H1 (cell line): ENCODE measurements at places on chromosomes 2 and 18. TPM values are rescaled to one million over a fixed set of nuclear protein-coding genes. Genes with fewer than 3 reads are reported as not detected.

Gene TUBA4A
- 59.5 and 67.3 TPM in 2 replicates for total RNA-seq

Gene CAPN13
- 0.94 and 2.4 TPM in 2 replicates for total RNA-seq

Gene RBKS
- 0.75 and 1.1 TPM in 2 replicates for total RNA-seq

Gene FBXO15
- 0.46 and 0.84 TPM in 2 replicates for total RNA-seq

Gene ADRA2B
- 6.5 and 6.6 TPM in 2 replicates for total RNA-seq

GRCh38 chr2:224156436-224156835 is 117.3 kb upstream of the SERPINE2 start:
- DNase-seq: no peak

DNA sequence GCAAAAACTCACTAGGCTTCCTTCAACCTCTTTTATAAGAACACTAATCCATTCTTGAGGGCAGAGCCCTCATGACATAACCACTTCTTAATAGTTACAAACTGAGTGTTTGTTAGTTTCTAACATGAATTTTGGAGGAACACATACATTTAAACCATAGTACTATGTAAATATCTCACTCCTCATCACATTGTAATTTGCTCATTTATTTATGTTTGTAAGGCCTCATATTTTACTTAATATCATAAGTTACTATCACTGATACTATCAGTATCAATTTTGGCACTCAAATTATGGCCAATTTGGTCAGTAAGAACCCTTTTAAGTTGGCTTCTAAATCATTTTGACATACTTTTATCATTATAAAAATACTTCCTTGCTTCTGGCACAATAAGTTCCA is 603.1 kb downstream of the ZEB2 start:
- no peak for DNase-seq

DNA sequence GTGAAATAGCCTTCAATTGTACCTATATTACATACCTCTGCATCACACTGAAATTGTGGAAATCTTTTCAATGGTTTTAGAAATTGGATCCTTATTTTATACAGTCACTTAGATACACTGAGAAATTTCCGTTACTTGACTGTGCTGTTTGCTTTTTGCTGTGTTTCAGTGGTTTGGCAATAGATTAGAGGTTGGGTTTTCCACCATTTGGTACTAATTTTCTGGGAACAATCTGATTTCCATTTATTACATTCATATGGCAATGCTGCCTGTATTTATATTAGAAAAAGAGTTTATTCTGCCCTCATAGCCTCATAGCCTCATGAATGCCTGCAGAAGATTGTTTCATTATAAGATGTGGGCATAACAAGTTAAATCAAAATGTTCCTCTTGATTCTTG is 285.0 kb downstream of the GULP1 start:
- DNase-seq: no peak

- DNase-seq: peak; percentile 11
Observed at GRCh38 chr2:16123856-16124780, 183.8 kb downstream of the MYCN start.

- DNase-seq: no peak
Observed at GRCh38 chr2:152058655-152059054, 40.2 kb downstream of the CACNB4 start.

GRCh38 chr18:55475916-55476315 is 112.1 kb downstream of the TCF4 start:
- no peak for DNase-seq

- DNase-seq: no peak
Observed at GRCh38 chr2:166297951-166298350, 77.8 kb downstream of the SCN9A start.

DNA sequence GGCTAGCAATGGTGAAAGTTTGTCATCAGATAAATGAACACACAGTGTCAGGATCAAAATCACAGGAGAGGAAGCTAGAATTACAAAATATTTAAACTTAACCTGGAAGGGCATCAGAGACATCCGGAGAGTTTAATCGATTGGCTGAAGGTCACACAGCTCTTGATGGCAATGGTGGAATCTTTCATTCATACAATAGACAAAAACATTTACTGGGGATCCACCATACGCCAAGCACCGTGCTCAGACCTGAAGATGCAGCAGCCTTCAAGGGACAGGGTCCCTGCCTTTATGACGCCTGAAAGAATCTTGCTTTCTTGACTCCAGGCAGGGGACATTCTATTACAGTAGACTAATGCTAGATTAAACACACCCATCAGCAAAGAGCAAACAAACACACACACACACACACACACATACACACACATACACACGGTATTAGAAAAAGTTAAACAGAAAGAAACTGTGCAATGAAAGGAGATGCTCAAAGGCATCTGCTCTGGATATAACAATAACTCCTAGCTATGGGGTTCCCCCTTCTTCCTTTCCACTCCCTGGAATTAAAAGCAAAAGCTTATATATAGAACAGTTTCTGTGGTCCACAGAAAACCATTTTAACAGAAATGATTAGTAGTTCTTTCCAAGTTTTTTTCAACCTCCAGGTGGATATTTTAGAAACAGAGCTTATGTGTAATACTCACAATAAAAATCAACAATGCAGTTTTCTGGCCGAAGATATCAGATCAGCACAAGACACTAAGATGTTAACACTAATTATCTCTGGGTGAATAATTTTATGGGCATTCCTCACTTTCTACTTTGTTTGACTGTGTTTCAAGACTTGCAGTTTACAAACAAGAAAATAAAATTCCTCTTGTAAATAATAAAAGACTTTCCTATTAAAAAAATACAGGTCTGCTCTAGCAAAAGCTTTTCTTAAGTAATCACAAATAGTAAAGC is 151.7 kb downstream of the ANKRD44 start:
- DNase-seq: no peak

DNA sequence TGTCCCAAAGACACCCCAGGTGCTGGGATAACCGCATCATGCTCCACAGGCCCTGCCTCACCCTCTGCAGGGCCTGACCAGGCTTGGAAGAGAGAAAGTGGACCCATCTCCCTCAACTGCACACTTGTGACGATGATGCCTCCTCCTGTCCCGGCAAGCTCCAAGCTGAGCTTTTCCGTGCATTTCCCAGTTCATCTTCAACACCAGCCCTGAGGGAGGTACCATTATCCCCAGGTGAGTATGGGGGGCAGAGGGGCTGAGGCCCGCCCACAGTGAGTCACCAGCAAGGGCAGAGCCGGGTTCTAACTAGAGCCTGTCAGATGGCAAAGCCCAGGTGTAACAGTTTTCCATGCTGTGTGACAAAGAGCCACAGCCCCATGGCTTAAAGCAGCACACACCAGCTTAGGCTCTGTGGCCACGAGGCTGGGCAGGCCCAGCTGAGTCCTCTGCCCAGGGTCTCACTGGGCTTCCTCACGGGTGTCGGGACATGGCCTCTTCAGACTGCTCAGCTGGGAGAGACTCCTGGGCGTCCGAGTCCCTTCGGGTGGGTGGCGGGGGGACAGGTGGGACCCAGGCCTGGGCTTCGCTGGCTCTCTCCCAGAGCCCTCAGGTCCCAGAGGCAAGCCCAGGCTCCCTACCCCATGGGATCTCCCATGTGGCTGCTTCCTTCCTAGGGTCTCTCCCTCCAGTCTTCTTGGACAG is 108.4 kb upstream of the OTOS start:
- DNase-seq: no peak

GRCh38 chr18:61992285-61992684 is 99.5 kb upstream of the RNF152 start:
- DNase-seq: no peak

DNA sequence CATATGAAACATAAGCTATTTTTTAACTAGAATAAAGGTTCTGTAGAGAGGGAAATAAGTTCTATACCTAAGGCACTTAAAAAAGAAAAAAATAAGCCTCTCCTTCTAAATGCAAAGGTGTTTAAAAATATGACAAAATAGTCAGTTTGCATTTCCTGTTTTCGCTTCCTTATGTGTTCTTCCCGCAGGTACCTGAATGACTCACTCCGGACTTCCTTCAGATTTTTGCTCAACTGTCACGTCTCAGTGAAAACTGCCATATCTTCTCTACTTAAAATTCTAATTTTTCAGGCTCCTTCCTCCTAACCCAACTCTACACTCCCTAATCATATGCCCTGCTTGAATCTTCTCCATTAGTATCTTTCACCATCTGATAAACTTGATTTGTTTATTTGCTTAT is 1333.1 kb downstream of the LRP1B start:
- DNase-seq: no peak

- no peak for DNase-seq
Observed at GRCh38 chr2:176818617-176819016, 394.0 kb upstream of the HNRNPA3 start.

DNA sequence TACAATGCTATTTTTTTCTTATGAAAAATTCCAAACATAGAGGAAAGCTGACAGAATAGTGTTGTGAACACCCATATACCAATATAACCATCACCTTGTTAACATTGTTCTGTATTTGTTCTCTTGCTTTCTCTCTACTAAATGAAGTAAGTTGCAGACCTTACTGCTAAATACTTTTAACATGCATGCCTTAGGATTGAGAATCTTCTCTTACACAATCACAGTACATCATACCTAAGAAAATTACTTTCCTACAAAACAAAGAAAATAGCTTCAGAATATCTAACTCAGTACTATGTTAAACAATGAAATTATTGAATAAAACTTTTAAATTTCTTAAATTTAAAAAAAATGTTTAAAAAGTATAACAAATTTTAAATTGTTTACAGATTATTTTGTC is 136.5 kb downstream of the UBR3 start:
- DNase-seq: no peak

DNA sequence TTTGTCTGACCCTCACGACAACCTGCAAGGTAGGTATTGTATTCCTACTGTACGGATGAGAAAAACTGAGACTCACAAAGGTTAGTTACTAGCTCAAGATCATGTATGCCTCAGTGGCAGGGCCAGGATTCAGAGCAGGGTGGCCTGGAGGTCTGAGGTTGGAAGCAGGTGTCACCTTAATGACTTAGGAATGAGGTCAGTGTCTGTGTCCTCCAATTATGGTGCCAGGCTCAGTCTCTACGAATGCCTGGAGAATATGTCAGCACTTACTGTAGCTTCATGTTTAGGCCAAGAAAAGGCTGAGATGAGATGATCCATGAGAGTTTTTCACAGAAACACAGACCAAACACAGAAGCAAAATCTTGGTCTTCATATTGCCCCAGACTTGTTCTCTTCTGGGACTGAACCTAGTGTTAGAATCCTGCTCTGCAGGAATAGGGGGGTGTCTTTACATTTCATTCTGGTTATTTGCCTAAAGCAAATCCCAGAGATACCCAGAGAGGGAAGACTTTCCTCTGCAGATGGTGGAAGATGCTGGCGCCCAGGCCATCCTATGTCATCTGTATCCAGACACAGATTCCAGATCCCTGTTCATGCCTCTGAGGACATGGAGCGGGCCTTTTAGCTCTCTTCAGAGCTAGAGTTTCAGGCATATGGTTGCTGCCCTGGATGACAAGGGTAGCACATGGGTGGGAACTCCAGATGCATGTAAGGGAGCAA is 16.3 kb upstream of the RAB10 start:
- DNase-seq: no peak
